H4 (cell line): ENCODE measurements at places on chromosomes 2 and 18.

GRCh38 chr2:64019975-64020528, 824 bp upstream of the VPS54 start:
- no peak for DNase-seq

DNA sequence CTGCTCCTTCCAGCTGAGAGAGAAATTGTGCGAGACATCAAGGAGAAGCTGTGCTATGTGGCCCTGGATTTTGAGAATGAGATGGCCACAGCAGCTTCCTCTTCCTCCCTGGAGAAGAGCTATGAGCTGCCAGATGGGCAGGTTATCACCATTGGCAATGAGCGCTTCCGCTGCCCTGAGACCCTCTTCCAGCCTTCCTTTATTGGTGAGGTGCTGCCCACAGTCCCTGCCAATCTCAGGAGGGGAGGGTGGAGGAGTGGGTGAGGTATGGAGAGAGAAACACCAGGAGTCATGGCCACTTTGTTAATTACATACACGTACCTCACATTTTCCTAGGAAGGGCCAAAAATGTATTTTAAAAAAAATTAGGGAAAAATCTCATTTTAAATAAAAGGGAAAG, 12.0 kb upstream of the DGUOK start:
- no peak for DNase-seq

DNA sequence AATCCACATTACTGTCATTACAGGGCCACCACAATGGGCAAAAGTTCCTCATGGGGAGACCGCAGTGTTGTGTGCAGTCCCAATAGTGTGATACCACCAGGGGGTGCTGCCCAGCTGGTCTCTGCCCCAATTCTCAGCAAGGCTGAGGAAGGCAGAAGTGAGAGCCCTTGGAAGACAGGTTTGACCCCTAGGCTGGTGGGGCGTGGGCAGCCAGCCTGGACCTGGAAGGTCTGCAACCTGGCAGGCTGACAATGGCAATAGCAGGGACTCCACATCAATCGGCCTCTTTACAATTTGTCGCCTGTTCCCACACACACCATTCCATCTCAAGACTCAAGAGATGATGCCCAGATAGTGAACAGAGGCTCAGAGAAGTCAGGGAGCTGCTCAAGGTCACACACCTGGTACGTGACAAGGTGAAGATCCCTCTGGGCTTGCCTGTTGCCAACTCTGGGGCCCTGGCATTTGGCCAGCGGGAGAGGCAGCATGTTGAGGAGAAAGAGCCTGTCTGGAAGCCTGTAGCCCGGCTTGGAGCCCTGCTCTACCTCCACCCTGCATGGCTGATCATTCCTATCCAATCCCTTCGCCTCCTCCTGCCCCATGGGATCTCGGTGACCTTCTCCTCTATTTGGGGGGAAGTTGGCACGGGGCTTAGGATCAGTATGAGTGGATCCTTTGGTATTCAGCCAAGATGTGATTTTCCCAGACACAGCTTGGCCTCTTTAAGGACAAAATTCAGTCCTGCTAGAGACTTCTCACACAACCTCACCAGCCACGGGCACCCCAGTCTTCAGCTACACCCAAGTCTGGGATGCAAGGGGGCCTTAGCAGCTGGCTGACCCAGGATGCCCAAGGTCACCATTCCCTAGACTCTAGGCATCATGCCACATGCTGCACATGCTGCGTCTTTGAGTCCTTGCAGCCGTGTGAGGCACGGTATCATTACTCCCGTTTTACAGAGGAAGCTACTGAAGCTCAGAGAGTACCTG, 2.9 kb upstream of the ATOH8 start:
- DNase-seq = peak; percentile 54

DNA sequence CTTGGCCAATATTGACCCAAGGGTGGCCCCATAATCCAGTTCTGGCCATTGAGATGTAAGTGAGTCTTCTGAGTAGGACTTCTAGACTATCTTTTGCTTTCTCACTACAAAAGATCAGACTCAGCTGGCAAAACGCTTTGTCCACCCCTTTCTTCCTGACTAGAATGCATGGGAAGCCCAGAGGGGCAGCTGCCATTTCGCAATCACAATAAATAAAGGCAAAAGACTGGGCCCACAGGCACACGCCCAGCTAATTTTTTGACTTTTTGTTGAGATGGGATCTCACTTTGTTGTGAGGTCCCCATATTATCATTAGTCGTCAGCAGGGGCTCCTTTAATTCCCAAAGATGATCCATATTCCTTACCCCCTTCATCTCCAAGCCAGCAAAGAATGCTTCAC, 41.1 kb upstream of the SGPP2 start:
- no peak for DNase-seq

GRCh38 chr2:238267341-238267710, 21.1 kb downstream of the PER2 start:
- no peak for DNase-seq

DNA sequence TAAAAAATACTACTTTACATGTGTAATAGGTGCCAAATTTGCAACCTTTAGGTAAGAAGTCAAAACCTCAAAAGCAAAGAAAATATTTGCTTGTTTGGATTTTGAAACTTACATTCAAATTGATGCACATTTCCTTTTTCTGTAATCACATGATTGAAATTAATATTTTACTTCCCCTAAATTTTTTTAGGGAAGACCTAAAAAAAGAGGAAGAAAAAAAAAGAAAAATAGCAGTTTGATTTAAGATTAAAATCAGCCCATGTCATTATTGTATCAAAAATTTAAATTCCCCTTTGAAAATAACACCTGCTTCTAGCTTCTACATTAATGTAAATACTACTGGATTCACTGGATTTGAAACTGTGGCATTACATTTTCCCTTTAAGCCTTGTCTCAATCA, 68.2 kb upstream of the STON1 start:
- no peak for DNase-seq

DNA sequence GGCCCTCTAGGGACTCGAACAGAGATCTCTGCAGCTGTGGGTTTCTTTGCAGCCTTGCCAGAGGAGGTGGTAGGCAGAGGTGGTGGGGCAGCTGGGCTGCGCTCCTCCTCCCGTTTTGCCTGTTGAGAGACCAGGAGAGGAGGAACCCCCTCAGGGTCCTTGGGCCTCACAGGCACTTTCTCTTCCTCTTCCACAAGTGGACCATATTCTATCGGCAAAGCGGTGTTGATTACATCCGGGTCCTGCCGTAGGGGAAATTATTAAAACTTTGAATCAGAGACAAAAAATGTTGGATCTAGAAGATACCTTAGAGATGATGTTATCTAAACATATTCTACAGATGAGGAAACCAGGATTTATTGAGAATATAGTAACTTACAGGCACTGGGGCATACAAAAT, 78.5 kb downstream of the CLIP4 start:
- no peak for DNase-seq

- no peak for DNase-seq
These were observed 235.2 kb downstream of the LDLRAD4 start for GRCh38 chr18:13453714-13454113.

- DNase-seq = no peak
These were observed 31.8 kb downstream of the SP100 start for GRCh38 chr2:230447455-230448451.

GRCh38 chr18:48784656-48785055, 166.1 kb downstream of the SMAD7 start:
- DNase-seq = no peak

GRCh38 chr2:173354073-173354581, 545 bp upstream of the CDCA7 start:
- DNase-seq = peak; percentile 27

GRCh38 chr2:159075727-159076126, 107.3 kb downstream of the TANC1 start:
- no peak for DNase-seq

- no peak for DNase-seq
These were observed 20.6 kb upstream of the SPTBN1 start for GRCh38 chr2:54435325-54436226.

DNA sequence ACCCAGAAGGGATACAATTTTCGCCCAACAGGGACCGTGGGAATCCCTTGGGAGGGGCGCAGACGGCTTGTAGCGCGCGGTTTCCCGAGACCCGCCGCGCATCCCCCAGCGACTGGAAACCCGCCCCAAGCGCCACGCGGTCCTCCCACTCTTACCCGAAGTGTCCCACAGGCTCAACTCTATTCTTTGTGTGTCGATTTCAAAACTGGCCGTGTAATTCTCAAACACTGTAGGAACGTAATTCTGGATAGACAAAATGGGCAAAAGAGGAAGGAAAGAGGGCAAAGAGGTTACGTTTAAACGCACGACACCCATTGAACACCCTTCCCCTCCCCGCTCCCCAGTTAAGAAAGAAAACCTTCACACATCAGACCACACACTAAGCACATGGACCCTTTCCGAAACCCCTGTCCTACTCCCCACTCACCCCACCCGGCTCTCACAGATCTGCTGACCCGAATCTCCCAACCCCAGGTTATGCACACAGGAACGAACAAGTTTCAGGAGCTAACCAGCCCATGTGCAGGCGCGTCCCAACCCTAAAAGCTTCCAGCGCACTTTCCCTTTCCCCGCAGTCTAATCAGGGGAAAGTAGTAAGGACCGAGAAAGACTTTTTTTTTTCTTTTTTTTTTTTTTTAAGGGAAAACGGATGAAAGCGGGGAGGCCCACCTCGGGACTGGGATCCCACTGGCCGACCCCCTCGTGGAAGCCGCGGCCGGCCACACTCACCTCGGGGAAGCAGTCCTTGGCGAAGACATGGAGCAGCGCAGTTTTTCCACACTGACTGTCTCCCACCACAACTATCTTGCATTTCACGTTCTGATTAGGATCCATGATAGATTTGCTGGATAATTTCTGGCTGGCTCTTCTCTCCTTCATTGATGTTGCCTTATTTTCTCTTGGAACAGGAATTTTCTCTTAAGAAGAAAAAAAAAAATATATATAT, 655 bp downstream of the RND3 start:
- DNase-seq = no peak

- no peak for DNase-seq
These were observed 24.3 kb downstream of the DSC2 start for GRCh38 chr18:31077878-31078277.

DNA sequence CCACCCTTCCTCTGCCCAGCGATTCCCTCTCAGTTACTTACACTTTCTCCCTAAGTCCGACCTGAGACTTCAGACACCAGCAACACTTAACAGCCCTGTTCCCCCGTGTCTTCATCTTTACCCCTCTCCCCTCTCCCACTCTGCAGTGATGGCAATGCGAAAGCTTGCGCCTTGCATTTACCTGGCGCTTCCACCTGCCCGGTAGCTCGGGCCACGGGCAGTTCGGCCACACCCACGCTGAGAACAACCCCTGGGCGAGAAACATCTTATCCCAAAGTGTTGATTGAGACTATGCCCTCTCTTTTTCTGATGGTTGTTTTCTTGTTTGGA, 558 bp downstream of the DNAJC10 start:
- peak; percentile 8 for DNase-seq

DNA sequence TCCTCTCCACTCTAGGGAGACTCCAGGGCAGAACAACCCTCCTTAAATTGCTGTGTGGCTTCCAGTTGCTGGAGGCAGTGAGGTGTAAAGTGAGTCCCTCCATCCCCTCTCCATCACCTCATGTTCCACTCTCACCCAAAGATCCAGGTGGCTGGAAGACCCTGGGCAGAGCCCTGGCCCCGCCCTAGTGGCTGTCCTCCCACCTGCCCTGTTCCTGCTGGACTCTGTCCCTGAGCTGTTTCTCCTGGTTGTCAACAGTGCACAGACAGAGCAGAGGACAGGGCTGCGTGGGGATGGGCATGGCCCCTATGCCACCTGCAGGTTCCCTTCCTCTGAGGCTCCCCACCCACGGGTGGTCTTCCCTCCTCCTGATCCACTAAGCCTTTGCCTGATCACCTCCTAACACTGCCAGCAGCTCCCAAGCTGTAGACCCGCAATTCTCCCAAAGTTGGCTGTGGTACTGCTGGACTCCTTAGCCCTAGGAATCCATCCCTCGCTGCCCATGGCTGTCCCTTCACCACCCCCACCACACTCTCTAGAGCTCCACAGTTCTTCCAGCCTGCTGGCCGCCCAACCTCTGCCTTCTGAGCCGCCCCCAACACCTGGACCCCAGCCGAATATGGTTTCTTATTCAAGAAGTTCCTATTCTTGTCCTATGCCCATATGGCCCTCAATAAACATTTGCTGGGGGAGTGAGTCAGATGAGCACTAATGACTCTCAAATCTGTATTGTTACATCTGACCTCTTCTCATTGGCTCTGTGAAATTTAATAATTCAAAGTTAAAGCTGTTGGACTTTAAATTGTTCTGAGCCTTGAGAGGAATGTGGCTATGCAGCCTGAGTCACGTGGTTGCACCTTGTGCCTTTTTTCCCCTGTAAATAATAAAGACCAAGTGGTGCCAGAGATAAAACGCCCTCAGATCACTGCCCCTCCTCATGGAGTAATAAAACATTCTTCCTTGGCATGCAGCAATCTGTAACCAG, 260.0 kb upstream of the HS6ST1 start:
- no peak for DNase-seq

DNA sequence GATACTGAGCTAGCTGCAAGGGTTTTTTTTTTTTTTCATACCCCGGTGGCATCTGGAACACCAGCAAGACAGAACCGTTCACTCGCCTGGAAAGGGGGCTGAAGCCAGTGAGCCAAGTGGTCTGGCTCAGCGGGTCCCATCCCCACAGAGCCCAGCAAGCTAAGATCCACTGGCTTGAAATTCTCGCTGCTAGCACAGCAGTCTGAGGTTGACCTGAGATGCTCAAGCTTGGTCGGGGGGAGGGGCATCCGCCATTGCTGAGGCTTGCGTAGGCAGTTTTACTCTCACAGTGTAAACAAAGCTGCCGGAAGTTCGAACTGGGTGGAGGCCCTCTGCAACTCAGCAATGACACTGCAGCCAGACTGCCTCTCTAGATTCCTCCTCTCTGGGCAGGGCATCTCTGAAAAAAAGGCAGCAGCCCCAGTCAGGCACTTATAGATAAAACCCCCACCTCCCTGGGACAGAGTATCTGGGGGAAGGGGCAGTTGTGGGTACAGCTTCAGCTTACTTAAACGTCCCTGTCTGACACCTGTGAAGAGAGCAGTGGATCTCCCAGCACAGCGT, 5.1 kb upstream of the MIB1 start:
- DNase-seq = peak; percentile 87

DNA sequence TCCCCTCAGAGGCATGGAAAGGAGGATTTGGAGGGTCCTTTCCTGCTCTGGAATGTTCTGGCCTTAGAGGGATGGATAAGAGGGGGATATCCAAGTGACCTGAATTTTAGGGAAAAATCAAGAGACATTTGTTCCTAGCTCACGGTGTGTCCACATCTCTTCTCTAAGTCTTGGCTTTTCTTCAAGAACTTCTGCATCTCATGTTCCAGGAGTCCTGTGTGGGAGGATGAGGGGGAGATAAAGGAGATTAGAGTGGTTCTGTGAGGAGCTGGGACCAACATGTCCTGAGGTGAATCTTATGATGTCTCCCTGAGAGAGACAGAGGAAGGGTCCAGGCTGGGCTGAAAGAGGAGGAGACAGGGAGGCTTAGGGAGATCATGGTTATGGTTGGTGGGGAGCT, 11.7 kb downstream of the EMX1 start:
- no peak for DNase-seq

GRCh38 chr2:86225581-86225980, 26.3 kb downstream of the MRPL35 start:
- DNase-seq = no peak

DNA sequence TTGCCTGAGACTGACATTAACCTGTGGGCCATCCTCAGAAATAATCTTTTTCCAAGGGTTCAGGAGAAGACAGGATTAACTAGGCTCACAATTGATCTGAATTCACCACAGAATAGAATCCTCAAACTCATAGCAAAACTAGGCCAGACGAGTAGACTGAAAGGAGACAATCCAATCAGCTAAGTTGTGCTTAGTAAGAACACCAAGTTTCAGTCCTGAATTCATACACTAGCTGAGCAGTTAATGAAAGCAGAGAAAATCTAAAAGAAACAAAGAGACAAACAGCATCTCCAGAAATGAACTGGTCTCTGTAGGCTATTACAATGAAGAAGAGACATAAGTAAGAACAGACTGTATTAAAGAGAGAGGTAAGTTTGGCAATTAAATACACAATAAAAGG, 89.5 kb downstream of the GORASP2 start:
- DNase-seq = no peak
